ENCODE measurements at places on chromosomes 12 and 14.

DNA sequence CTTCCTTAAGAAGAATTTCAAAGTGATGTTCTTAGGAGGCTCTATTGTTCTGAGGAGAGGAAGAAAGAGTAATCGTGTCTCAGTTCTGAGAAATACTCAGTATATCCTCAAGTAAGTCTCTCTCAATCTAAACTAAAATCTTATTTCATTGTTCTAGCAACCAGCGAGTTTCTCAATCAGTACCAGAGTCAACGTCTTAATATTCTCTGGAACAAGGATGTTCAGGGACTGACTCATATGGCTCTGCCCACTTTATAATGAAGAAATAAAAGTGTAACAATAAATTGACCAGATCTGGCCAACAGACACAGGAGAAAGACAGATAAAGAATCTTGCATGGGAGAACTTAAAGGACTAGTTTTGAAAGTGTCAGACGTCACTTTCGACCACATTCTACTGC lies 469.8 kb upstream of the FLRT2 start:
- DNase-seq = no peak

- DNase-seq = no peak
Measured at GRCh38 chr14:74427651-74428050, 1.6 kb upstream of the SYNDIG1L start.

- DNase-seq = no peak
Measured at GRCh38 chr12:114841557-114842251, 157.7 kb upstream of the TBX3 start.

DNA sequence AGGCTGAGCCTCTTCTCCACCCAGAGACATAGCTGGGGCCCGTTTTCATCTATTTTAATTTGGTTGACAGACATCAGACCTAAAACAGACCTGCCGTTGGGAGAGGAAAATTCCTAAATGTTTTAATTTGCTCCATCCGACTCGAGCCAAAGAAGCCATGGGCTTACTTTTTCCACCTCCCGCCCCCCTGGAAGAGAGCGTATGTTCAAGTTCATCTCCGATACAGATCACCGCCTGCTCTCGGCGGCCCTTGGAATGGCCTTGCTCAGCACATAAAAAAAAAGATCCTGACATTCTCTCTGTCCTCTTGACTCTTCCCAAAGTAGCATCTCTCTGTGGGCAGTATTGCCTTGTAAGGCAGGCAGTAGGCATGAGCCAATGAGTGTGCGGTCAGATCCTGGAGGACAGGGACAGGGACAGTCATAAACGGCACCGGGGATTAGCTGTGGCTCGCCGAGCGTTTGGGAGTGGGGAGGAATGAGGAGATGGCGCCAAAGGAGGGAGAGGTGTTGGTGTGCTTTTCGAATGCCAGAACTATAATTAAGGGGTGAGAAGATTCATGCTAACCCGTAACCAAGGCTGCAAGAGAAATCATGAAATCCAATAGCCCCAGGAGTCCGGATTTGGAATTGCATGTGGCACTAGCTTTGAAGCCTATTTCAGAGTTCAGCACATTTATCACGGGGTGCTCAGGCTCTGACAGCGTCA lies 47.9 kb upstream of the MEG3 start:
- DNase-seq = no peak

DNA sequence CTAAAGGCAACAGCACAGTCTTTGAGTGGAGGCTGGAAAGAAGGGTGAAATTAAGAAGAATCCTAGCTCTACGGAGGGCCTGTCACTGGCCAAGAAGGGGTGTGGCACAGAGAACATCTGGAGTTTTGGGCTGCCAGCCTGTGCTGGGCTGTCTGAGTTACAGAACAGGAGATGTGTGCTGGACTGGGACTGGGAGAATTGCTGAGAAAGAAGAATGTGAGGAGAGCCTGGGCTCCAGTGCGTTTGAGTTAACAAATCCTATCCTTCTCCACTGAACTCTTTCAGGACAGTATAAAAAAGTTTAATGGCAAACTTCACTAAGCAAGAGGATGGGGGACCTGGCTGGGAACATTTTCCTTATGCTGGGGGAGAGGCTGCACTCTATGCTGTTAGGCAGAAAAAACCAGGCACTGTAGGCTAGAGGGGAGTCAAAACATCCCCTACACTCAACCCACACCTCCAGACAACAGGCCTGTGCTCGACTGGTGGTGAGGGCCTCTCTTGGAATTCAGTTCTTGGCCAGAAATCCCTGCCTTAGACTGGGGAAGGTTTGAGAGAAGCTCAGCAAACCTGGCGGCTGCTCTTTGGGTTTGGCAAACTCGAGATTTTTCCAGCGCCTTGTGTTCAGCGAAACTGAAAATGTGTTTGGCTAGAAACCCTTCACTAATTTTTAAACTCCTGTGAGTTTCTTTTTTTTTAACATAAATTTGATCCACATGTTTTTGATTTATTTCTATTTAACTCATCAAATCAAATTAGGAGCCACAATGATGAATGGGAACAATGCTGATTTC lies 217.3 kb downstream of the MON2 start:
- DNase-seq = no peak

DNA sequence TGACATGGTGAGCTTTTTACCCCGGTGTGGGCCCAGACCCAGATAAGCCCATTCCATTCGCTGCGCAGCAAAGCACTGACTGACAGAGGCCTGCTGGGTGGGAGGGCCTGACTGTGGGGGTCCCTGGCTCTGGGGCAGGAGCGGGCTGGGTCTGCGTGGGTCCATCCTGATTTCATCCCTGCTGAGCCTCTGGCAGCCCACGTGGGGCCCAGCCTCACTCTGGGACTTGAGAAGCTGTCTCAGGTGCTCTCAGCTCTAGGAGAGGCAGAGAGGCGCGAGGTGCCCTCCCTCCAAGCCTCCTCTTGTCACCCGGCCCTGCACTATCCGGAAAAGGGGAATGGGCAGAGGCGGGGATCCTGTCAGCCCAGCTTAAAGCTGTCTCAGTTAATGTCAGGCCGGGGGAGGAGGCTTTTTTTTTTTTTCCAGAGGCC lies 927 bp downstream of the ABCB9 start:
- DNase-seq = no peak

DNA sequence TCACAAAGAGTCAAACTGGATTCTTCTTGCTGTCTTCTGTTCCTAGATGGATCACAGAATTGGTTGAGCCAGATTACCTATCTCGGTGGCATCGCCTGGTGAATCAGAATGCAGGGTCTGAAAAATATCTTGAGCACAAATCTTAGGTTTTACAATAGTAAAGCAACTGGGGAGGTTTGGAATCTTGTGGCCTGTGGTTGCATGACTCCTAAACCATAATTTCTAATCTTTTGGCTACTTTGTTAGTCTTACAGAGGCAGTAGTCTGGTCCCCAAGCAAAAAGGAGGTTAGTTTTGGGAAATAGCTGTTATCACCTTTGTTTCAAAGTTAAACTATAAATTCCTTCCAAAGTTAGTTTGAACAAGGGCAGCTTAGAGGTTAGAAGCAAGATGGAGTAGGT lies 1488.5 kb upstream of the FLRT2 start:
- no peak for DNase-seq

DNA sequence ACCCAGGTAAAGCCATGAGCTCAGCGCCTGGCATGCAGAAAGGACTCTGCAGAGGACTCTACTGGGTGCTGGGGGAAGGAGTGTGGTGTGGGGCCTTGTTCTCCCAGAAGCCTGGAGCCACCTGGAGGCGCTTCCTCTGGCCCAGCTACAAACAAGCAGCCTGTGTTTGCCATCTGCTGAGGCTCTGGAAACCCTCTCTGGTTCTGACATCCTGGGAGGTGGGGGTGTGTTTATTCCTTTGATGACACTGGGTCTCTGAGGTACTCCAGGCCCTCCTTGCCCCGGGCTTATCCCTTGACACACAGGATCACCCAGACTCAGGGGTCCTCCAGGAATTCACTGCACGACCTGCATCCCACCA lies 44.9 kb downstream of the RNF34 start:
- DNase-seq = no peak

- peak; percentile 71 for DNase-seq
Measured at GRCh38 chr12:106223485-106224354, 24.1 kb downstream of the CKAP4 start.

DNA sequence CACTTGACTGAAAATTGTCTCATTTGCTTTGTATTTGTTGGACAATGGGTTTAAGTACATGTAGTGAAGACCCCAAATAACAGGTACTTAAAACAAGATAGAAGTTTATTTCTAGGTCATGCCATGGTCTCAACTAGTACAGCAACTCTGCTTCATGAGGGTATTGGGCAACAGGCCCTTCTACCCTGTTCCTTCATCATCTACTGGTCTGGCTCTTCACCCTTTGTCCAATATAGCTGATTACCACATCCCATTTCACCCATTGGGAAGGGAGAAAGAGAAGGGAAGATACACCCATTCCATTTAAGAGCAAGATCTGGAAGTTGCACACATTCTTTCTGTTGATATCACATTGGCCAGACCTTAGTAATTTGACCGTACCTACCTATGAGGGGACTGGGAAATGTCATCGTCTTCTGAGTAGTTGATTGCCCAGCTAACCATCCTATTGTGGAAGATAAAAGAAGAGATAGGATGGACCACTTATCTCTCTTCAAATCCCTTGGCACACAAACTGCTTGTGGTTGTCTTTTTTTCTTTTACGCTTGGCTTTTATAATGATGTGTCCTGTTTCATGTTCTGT lies 104.6 kb downstream of the DIP2B start:
- no peak for DNase-seq

GRCh38 chr14:95495538-95496025 lies 20.9 kb downstream of the SYNE3 start:
- DNase-seq = no peak

- no peak for DNase-seq
Measured at GRCh38 chr12:26150736-26151450, 26.1 kb upstream of the BHLHE41 start.

GRCh38 chr14:58166005-58166983 lies 14.3 kb upstream of the ARMH4 start:
- DNase-seq = peak; percentile 78

- no peak for DNase-seq
Measured at GRCh38 chr12:52247622-52248540, 14.8 kb downstream of the KRT7 start.

DNA sequence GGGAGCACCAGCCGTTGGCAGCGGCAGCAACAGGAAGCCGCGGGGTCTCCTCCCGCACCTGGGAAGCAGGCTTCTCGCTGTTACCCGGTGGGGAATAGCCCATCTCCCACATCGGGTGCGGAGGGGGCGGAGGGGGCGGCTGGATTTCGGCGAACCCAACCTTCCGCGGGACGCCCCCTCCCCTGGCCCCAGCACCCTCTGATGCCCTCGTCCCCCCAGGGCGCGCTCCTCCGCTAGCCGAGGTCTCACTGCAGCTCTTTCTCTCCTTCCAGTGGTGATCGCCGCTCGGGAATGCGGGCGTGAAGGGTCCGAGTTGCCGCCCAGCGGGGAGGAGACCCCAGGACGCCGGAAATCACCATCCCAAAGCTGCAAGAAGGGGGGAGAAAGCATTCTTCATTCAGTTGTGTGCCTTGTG lies 303 bp downstream of the SAMD4A start:
- no peak for DNase-seq

DNA sequence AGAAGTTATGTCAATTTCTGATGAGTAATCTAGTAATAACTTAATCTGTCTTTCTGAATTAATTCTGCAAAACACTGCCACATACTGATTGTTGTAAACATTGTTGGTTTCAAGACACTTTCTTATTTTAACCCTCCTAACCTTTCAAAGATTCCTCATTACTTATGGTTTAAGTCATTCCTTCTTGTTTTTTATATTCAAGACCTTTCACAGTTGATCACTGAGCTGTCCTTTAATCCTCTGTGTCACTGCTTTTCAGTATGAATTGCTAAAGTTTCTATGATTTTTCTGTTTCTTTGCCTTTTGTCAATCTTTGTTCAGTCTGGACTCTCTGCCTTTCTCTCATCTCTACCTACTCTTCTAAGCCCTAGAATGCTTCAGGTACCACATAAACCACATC lies 164.7 kb downstream of the RAD51B start:
- no peak for DNase-seq

- DNase-seq = no peak
Measured at GRCh38 chr14:52776816-52777215, 14.6 kb downstream of the GNPNAT1 start.

- DNase-seq = no peak
Measured at GRCh38 chr14:50334211-50334610, 22.1 kb downstream of the DMAC2L start.

- no peak for DNase-seq
Measured at GRCh38 chr12:50825372-50825838, 17.3 kb upstream of the TMPRSS12 start.

GRCh38 chr14:36365766-36366165 lies 45.3 kb upstream of the MBIP start:
- DNase-seq = no peak

DNA sequence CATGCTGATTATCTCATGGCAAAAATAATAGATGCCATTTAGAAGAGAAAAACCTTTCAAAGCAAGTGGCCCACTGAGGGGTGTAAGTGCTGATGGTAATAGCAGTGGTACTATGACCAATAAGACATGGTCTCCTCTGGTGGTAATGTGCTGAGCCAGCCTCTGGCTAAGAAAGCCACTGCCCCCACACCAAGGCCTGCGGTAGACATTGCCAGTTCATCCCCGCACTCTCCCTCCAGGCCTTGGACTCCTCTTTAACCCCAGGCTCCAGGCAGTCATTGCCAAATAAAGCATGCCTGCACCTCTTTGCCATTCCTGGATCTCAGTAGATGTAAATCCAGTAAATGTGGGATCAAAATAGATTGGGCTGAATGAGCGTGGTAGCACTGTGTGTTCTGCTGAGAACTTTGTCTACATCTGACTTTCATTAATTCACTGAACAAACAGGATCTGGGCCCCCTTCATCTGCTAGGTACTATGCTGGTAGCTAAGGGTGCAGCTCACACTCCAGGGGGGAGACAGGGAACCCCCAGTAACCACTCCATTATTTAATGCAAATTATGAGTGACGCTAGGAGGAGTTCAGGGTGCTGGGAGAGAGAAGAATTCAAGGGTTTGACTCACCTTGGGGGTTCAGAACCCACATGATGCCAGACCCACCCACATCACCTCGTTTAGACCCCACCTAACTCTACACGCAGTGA lies 89.3 kb downstream of the BCL11B start:
- DNase-seq = no peak

DNA sequence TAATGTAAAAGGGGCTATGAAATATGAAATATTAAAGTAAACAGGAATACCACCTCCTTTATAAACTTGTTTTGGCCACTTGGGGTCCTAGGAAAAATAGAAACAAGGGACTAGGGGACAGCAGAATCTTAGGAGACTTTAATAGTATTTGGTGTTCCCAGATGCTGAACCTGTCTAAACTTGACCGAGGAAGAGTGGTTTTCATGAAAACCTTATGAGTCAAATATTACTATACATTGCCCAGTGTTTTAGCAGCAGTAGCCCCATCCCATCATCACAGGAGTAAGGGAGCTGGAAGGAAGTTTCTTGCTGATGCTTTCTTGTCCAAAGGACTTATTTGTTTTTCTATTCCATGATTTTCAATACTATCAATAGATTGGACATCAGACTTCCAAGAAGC lies 177.5 kb upstream of the CAND1 start:
- no peak for DNase-seq

Data from stimulated activated CD4-positive, alpha-beta T cell treated with anti-CD3 and anti-CD28 coated beads, Interleukin-2, amount 100 ng/mL, for 48 hours (primary cell).